ENCODE measurements at places on chromosomes 5 and 9.

GRCh38 chr5:140869555-140869886 lies 764 bp downstream of the PCDHA11 start:
- no peak for DNase-seq

DNA sequence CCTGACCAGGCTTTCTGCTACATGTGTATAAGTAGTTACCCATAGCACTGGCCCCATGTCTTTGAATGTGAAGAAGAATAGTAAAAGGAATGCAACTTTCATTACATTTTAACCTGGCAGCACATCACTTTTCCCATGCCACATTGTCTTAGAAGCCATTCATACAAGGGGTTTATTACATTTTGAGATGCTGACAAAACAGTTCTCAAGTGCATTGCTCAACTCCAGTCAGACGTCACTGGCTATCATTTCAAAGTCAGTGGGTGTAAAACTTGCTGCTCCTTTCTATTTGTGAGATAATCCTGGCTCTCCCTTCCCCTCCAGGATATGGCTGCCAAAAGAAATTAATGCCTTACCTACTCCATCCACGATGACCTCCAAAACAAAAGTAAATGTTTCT lies 97.0 kb upstream of the VCAN start:
- no peak for DNase-seq

- DNase-seq, result no peak
Measured at GRCh38 chr9:82560457-82560904, 502.5 kb downstream of the RASEF start.

DNA sequence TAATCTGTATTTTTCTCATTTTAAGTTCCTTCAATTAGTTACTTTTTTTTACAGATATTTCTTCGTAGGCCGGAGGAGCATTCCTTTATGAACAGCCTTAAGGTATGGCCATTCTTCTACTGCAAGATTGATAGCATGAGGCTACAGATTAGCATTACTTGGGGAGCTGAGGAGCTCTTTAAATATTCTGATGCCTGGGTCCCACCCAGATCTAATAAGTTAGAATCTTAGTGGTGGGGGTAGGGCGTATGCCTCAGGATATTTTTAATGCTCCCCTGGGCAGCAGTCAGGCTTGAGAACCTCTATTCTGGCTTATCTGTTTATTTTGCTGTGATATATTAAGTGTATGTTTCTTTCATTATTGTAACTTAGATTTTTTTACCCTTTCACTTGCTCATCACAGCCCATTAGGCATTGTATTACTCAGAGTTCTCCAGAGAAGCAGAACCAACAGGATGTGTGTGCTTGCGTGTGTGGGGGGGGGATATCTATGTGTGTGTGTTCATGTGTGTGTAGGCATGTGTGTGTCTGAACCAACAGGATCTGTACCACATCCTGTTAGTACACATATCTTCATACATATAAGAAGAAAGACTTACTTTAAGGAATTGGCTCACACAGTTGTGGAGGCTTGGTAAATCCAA lies 91.8 kb upstream of the MTAP start:
- DNase-seq, result no peak

- DNase-seq, result no peak
Measured at GRCh38 chr9:72315089-72315509, 49.9 kb downstream of the ZFAND5 start.

DNA sequence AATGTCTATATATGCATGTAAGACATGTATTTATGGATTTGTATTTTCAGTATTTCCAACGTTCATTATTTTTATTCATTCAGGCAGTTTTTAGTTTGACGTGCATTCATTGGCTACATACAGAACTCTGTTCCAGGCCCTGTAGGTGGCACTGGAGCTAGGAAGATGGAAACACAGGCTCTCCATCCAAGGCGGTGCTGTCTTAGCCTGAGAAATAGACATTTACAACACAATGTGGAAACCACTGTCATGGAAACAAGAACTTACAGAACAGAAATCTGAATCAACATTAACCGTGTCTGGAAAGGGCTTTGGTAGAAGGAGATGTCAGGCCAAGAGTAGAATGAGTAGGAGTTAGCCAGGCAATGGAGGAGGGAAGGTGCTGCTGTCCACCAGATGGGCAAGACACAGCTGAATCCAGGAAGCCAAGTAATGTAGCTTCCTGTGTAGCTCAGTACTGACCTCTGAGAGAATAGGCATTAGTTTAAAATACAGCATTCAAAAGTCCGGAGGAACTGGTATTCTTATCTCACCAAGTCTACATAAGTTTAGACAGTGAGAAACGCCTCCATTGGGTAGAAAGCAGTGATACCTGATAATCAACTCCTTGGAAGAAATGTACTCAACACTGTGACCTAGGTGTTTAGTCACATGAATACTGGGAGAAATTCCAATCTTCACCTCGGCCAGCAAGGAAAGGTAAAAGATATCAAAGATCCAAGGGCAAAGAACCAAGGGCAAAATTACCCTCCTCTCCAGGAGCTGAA lies 388.6 kb upstream of the CDH6 start:
- no peak for DNase-seq

- no peak for DNase-seq
Measured at GRCh38 chr5:65382582-65382981, 99.1 kb downstream of the ADAMTS6 start.

DNA sequence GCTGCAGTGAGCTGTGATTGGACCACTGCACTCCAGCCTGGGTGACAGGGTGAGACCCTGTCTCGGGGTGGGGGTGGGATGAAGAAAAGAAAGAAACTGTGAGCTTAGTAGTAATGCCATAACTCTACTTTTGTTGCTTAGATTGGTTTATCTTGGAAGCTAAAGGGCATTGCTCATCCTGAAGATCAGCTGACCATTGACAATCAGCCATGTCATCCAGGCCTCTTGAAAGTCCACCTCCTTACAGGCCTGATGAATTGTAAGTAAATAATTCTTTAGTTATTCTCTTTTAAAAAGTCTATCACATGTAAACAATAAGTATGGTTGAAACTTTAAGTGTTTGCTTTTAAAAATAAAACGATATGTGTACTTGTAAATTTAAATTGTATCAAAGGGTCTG lies 11.4 kb downstream of the OCLN start:
- DNase-seq, result no peak

DNA sequence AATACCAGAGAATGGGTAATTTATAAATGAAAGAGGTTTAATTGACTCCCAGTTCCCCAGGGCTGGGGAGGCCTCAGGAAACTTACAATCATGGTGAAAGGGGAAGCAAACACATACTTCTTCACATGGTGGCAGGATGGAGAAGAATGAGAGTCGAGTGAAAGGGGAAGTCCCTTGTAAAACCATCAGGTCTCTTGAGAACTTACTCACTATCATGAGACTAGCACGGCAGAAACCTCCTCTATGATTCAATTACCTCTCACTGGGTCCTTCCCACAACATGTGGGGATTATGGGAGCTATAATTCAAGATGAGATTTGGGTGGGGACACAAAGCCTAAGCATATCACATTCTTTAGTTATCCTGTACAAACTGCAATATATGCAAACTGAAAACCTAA lies 609.4 kb downstream of the MTRR start:
- no peak for DNase-seq

DNA sequence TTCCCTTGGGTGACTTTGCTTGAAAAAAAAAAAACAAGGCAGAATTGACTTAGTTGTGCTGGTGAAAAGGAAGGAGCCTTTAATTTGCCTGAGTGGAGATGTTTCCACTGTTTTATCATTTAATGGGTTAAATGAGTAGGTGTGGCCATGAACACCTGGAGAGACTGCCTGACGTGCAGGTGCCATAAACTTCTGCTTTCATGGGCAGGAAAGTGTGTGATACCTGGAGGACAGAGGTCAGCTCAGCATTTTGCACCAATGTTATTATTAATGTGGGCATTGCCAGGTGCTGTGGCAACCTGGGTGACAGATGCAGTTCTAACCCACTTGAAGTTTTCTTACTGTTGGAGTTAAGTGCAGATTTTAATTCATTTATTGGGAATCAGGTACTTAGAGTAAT lies 145.4 kb downstream of the CD180 start:
- DNase-seq, result no peak
